Smooth muscle cell of the brain vasculature (primary cell): ENCODE measurements at places on chromosomes 4 and X.

- no peak for DNase-seq
Measured at GRCh38 chr4:78613522-78614321, 62.2 kb downstream of the ANXA3 start.

GRCh38 chr4:13529128-13529919 is 15.0 kb downstream of the NKX3-2 start:
- no peak for DNase-seq

DNA sequence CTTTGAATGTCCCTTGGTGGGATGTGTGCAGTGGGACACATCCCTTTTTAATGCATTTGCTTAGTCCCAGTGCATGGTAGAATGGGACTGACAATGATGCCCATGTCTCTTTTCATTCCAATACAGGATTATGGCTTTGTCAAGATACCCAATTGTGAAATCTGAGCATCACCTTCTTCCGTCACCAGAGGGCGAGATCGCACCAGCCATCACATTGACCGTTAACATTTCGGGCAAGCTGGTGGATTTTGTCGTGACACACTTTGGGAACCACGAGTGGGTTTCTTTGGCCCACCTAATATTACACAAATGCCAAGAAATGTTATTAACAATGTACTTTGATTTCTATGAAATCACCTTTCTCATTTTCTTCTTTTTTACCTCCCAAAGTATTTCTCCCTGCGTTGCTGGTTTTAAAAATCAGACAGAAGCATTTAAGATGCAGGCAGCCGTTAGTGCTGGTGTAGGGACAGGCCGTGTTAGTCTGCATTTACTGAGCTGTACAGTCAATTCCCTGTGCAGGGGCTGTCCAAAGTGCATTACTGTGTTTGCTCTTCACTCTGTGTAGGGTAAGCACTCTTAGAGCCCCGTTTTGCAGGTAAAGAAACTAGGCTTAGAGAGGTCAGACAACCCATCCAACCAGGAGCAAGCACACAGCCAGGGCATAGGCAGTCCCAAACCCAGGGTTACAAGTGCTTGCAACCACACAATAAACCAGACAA is 46.5 kb downstream of the CWH43 start:
- no peak for DNase-seq

DNA sequence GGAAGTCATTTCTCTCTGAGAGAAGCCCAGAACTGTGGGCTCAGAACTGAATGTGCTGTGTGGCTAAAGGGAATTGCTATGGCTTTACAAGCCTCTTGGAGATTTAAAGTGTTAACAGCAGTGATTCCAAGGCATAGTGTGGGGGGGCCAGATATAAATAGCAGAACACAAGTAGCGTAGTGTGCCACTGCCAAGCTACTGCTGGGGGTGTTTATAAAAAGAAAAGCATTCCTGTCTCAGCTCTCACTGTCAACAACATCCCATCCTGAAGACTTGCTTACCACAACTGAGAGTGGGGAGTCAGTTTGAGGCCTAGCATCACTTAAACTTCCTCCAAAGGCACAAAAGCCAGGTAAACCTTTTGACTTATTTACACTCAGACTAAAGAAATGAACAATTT is at the start of gene ART3:
TSS of gene ART3 (plus strand) at position 242 of the 400 bp plus-strand sequence. CDS start 1,181 bp downstream, outside the sequence.
- no peak for DNase-seq
